ENCODE measurements at places on chromosomes 11 and 22.

DNA sequence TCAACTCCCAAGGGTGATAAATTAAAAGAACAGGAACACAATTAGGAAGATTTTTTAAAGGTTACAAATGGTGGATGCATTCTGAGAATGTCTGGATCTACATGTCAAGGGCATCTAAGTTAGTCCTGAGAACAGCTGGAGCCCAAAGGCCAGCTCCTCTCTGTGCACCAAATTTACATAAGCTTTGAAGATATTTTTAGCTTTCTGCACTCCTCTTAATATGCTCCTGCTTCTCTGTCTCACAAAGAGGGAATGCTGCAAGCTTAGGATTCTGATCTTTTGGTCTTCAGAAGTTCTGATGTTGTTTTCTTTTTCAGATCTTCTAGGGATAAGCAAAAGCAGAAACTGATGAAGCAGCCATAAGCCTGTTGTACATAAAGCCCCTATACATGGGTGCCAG, 309.8 kb upstream of the NCAM1 start:
- DNase-seq, result no peak

DNA sequence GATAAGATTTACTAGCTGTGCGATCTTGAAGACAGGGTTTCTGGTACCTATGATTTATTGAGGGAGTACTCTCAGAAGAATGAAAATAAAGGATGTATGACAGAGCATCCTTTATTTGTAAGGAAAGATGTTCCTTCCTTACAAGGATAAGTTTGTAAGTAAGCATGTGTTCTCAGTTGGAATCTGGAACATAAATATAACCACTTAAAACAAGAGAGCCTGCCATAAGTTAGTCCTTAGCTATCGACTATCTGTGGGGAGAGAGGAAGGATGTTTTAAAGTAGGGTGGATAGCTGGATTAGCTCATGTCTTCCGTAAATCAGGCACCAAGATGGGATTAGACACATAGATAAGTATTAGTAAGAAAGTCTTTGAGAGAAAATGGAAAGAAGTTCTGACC, 192.6 kb upstream of the CARD18 start:
- no peak for DNase-seq

DNA sequence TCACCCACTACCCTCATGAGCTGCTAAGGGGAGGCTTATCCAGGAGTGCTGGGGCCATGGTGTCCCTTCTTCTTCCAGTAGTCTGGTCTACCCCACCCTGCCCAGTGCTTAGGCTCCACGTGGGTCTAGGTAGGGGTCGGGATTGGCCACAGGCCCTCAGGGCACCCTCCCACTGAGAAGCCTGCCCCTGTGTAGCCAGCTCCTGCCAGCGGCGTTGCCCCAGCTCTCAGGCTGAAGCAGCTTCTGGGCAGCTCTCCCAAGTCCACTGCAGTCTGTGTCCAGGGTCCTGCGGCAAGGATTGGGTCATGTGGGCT, 24.0 kb upstream of the RIC3 start:
- DNase-seq, result no peak

GRCh38 chr11:16154715-16155396, 201.5 kb downstream of the SOX6 start:
- peak; percentile 91 for DNase-seq

- no peak for DNase-seq
Measured at GRCh38 chr11:76444065-76444383, 794 bp upstream of the EMSY start.

DNA sequence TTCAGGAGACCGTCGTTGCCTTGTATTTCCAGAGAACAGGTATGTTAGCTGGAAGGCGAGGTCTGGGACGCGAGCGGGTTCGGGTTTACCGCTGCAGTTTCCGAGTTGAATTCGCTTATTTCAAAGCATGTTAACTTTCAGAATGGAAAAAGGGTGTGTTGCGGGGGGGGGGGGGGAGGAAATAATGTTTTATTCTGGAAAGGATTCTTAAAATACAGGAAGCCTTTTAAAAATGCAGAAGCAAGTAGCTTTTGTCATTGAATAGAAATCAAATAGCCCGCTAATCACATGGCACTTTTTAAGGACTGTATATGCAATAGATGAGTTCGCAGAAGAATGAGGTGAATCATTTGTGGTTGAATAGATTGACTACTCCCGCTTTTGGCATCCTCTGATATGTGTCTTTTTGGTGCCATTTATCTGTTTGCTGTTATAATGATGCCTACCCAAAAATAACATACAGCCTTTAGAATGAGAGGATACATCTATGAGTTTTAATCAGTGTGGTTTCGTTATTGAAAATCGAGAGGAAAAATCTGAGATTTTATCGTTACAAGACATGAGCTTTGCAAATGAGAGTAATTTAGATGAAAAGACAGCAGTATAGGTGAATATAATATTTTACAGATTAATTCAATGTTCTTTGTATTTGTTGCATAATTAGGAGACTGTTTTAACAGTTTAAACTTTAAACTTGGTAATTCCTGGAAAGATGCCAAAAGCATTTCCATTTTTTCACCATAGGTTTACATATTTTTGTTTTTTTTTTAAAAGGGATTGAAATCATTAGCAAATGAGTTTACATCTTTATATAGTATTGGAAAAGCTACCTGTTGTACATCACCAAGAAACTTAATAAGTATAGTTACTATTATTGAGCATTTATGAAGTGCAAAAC, 1.7 kb downstream of the PDE3B start:
- DNase-seq, result no peak

All from NCI-H226 (cell line).